ENCODE measurements at places on chromosomes 6 and 20.

DNA sequence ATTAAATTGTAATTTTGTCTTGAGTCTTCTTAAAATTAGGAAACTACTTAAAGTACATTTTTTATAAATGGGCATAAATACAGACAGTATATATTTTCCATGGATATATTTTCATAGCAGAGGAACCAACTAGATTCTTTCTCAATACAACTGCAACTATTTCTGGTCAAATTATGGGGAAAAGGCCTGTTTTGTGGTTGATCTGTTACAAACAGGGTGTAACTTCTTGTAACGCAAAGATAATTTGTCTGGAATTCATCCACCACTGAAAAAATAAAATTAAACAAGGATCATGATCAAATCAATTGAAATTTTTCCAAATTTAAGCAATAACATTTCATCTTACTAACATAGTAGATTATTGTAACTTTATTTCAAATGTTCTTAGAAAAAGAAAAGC lies 67.2 kb upstream of the RNF146 start:
- DNase-seq, result no peak

GRCh38 chr6:33822575-33823395 lies 19.0 kb upstream of the MLN start:
- no peak for DNase-seq

- peak; percentile 49 for DNase-seq
Observed at GRCh38 chr6:139308936-139309603, 17.3 kb upstream of the TXLNB start.

- DNase-seq, result no peak
Observed at GRCh38 chr6:168417679-168418557, 23.1 kb upstream of the SMOC2 start.

DNA sequence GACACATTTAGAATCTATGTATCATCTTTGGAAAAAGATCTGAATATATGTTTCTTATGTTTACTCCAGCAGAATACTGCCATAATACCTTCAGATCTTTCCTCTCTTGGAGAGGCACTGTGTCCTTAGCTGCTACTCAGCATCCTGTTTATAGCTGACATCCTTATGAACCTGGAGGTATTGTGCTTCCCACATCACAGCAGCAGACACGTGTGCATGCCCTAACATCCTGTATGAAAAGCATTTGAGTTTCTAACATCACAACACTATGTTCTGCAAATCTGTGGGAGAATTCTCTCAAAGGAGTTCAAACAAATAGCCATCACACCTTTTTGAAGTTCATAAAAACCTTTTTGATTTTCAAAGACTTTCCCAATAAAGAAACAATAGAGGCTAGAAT lies 216.0 kb downstream of the GJA1 start:
- DNase-seq, result no peak

DNA sequence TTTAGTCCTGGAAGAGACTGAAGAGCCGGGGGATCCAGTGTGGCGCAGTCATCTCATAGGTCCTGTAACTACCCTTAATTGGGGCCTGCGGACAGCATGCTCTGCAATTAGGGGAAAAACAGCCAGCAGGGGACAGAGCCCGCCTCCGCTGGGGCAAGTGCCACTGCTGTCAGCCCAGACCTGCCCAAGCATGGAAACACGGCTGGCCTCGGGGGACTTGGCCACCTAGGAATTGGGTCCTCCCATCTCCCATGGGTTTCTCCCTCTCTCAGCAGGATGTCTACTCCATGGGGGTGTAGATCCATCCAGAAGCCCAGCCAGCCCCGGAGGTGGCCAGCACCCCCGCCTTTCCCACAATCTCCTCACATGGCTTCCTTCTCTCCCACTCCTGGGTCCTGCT lies 3.6 kb downstream of the GHRH start:
- no peak for DNase-seq

- no peak for DNase-seq
Observed at GRCh38 chr6:163200289-163200688, 214.2 kb upstream of the QKI start.

GRCh38 chr20:43974695-43975094 lies 60.0 kb downstream of the TOX2 start:
- DNase-seq, result no peak

- DNase-seq, result peak; percentile 74
Observed at GRCh38 chr6:142926494-142927270, 18.3 kb downstream of the HIVEP2 start.

- DNase-seq, result no peak
Observed at GRCh38 chr6:80003826-80004172, 650 bp upstream of the TTK start.

DNA sequence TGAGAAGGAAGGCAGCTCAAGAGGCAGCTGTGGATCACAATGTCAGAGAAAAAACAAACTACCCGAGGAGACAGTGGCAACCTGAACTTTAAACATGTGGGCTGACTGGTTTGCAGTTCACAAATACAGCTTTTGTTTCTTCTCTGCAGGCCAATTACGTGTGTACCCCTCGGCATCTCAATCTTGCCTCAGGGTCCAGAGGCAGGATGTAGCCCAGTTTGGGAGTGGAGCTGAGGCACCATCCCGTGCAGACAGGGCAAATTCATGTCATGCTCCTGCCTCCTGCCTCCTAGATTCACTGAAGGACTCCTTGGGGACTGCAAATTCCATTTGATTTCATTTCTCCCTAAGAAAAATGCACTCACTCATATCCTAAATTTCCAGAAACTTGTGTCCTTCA lies 94.2 kb upstream of the KCNK16 start:
- peak; percentile 90 for DNase-seq

DNA sequence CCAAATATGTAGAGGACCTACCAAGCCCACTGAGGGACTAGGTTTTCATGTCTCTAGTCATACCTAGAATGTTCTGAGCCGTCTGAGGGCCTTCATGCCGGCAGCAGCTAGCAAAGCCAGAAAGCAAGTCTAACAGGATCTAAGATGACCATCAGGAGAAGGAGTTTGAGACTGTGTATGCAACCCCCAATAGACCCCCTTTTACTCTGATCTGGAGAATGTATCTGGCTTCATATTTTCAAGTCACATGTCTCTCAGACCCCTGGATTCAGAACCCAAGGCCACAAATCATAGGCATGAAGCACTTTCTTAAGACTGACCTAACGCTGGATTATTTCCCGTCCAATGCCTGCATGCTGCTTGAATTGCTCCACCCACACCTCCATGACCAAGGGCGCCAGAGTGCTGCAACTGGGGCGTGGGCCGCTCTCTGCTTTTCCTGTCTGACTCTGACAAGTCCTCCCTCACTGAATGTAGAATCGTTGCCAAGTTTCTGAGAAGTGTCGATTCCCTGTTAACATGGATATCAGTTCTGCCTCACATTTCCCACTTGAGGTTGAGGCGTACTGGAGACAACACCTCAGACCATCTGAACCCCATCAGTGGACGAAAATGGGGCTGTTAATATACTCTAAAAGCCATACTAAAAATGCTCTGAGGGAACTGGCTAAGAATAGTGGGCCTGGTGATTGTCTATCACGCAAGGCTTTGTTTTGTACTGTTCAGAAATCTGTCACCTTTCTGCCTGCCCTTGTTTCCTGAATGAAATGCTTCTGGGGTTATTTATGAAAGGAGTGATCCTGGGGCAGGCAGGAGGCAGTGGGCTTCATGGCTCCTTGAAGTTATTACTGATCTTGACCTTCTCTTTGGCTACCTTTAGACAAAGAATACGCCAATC lies 23.9 kb upstream of the ASXL1 start:
- DNase-seq, result no peak

- no peak for DNase-seq
Observed at GRCh38 chr6:921400-921799, 228.5 kb upstream of the EXOC2 start.

DNA sequence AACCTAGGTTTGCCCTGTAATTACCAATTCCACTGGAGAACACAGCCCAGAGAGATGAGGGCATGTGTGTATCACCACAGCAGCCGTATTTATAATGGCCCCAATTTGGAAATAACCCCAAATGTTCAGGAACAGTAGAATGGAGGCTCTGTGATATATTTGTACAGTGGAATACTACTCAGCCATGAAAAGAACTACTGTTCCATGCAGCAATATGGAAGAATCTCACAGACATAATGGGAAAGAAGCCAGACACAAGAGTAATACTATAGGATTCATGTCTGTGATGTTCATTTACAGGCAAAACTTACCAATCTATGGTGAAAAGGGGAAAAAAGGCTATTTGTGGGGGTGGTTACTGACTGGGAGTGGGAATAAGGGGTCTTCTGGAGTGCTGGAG lies 83.7 kb upstream of the TRAF3IP2 start:
- no peak for DNase-seq

DNA sequence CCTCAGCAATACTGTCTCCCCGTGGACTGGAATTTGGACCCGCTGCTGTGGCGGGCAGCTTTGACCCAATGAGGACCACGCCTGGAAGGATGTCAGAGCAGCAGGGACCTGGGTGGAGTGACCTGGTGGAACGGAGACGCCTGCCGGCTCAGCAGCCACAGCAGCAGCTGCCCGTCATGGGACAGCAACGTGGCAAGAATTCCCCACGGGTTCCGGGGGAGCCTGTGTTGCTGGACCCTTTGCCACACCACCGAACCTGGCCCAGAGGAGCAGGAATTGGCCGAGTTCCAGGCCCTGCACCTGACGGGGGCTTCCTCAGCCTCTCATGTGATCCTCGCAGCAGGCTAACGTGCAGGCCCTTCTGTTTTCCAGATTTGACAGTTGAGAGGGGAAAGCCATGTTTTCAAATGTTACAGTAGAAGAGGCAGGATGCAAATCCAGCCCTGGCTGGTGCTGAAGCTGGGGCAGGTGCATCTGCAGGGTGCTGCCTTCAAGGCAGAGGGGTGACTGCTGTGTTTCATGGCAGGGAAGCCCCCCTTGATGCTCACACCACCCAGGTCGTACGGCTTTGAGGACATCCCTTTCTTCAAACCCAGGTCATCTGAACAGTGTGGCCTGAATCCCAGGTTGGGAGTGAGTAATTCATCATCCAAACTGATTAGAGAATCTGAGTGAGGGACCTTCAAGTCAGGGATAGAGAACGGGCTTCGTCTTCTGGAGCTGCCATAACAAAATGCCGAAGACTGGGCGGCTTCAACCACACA lies 93.4 kb downstream of the THBS2 start:
- DNase-seq, result no peak

GRCh38 chr6:168132531-168133167 lies 53.6 kb upstream of the FRMD1 start:
- DNase-seq, result peak; percentile 65

DNA sequence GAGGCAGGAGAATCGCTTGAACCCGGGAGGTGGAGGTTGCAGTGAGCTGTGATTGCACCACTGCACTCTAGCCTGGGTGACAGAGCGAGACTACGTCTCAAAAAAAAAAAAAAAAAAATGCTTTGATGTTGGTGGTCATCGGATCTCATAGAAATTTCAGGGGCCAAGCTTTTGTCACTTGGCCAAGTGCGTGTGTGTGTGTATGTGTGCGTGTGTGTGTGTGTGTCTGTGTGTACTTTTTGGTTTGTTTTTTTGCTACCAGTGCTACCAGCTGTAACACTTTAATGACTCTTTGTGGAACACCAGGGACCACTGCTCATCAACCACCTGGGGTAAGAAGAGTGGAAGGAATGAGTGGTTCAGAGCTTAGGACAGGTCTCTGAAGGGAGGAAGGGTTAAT lies 49.7 kb downstream of the TRAF3IP2 start:
- no peak for DNase-seq

DNA sequence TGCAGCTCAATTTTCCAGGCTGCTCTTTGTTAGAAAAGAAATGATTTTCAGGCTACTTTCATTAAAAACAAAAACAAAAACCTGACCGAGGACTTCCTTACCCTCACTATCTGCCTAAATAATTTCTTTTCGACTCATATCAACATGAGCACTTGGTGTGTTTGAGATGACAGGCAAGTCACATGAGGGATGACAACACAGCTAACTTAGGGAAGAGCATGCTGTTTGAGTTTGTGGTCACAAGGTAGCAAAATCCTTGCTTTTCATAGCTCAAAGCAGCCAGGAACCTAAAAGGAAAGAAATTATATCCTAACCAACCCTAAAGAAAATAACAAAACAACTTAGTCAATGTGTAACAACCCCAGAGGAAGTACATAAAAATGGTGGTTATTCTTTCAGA lies 459.5 kb downstream of the KIF16B start:
- DNase-seq, result no peak

GRCh38 chr6:145758113-145758512 lies 22.8 kb upstream of the EPM2A start:
- DNase-seq, result no peak

DNA sequence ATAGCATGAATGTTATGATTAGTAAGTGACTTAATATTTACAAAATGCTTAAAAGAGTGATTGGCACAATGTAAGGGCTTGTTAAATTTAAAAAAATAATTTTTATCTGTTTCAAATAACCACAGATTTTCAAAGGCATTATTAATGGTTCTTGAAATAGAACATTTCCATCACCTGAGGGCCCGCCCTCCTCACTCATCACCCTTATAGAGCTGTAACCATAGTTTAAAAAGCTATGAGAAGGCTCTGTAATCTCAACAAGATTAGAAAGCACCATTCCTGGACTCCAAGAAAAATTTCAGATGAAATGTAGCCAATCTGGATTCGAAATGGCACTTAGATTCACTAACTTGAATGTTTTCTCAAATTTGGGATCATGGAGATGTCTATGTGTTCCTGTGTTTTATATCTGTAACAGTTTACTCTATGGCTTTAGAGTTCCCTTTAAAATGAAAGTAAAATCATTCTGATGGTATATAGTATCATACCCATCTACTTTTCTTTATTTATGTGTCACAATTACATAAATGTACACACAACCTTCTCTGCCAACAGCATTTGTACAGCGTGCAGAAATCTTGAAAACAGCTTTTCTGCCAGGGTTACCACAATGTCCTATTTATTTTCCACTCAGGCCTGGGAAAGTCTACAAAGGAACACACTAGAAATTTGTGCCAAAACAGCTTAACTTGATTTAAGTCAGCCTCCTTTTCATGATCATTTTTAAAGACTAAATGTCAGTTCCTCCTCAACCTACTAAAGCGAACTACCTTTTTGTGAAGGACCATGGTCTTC lies 207.7 kb downstream of the TBX18 start:
- no peak for DNase-seq

GRCh38 chr20:20548527-20549266 lies 163.7 kb downstream of the RALGAPA2 start:
- DNase-seq, result no peak

GRCh38 chr20:44419131-44419844 lies 56.4 kb upstream of the TTPAL start:
- no peak for DNase-seq

DNA sequence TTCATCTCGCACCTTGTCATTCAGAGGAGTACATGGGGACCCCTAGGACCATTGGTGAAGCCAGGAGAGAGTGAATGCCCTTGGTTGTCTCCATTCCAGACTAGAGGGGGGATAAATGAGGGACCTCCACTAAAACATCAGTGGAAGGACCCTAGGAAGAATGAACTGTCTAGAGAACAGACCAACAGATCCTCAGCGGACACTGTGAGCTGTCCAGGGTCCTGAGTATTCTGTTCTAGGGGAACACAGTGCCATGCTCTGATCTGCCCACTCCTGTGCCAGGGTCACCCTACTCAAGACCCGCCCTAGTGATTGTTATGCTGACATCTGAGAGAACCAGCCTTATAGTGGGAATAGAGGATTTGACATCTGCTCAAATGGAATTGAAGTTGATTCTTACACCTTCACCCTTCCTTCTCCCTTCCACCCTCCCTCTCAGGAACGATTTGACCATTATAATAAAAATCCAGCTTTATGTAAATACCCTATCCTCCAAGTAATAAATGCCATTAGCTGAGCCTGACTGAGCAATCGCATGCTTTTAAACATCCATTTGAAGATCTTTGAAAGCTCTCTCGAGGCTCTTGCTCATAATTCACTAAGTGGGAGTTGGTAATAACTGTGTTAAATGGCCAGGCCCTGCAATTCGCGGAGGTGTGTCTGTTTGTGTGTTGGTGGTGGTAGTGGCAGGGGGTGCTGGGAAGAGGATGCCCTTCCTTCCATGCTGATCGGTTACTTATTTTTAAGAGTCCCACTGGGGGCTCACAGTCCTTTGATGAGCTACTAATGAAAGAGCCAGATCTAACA lies 43.6 kb upstream of the SLC32A1 start:
- peak; percentile 39 for DNase-seq
